ENCODE measurements at places on chromosomes 12 and 14.

GRCh38 chr12:104172570-104172947 is 34.5 kb upstream of the NFYB start:
- no peak for DNase-seq

DNA sequence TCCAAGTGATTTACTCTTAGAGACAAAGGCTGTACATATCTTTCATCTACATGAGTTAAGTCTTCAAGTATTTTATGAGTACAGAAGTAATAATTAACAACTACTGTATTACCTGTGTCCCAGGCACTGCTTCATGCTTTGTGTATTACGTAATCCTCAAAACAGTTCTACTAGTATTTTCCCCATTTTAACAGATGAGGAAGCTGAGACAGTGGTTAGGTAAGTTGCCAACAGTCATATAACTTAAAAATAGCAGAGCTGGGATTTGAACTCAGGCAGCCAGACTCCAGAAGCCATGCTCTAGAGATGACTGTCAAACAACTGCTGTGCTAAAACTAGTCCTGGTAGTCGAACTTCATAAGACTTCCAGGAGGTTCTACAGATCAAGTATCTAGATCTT is 10.7 kb downstream of the TRMT5 start:
- no peak for DNase-seq

- DNase-seq: no peak
Measured at GRCh38 chr12:19712041-19712440, 272.7 kb downstream of the AEBP2 start.

GRCh38 chr12:66409195-66409871 is 107.0 kb downstream of the HELB start:
- peak; percentile 63 for DNase-seq

DNA sequence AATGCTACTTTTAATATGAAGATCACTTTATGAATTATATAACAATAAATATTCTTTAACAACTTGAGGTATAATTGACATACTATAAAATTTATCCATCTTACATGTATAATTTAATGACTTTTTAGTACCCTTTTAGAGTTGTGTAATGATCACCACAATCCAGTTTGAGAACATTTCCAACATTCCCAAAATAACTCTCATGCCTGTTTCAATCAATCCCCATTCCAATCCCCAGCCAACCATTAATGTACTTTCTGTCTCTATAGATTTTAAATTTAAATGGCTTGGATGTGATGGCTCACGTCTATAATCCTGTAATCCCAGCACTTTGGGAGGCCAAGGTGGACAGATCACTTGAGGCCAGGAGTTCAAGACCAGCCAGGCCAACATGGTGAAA is 23.5 kb upstream of the FRMD6 start:
- DNase-seq: no peak

Measured in CD4-positive, alpha-beta T cell treated with Interleukin-1 beta for 1 hour (primary cell).